NCI-H1048 (cell line): ENCODE measurements at places on chromosomes 7 and 10.

GRCh38 chr7:96284835-96285234, 37.1 kb downstream of the SLC25A13 start:
- DNase-seq: no peak

GRCh38 chr7:26662646-26663045, 201.7 kb downstream of the SKAP2 start:
- no peak for DNase-seq

- no peak for DNase-seq
Measured at GRCh38 chr7:94957061-94957460, 49.7 kb downstream of the PPP1R9A start.

- DNase-seq: no peak
Measured at GRCh38 chr10:121237718-121238117, 360.5 kb downstream of the FGFR2 start.

DNA sequence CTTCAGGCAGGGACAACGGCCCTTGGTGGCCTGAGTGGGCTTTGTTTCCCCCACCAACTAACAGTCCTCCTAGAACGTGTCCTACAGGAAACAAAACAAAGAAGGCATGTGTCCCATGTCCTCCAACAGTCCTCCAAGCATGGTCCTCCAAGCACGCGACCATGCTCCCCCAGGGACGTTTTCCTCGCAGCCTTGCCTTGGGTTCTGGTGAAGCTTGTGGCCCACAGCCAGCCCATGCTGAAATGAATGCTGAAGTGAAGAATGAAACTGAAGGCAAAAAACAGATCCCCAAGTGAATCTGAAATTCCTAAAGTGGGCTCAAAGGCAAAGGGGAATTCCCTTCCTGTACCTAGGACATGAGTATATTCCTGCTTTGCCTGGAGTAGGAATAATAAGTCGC, 176.6 kb downstream of the JCAD start:
- no peak for DNase-seq

DNA sequence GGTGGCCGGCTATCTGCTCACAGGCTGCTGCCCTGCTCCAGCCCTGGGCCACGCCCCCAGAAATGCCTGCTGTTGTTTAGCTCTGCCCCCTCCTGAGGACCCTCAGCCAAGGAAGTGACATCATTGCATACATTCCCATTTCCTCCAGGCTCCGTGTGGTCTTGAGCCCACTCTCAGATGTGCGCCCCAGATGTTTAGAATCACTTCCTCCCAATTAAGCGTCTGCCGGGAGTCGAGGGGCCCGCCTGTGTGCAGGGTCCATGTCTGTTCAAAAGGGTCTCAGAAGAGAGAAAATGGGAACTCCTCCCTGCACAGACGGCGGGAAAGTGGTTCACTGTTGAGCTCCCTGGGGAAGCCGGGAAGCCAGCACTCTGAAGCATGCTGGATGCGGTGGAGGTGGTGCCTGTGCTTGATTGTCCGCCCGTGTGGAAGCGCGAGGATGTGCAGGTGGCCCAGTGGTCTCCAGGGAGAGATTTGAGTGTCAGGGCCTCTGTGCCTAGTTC, 116.9 kb upstream of the PPIF start:
- DNase-seq: no peak

DNA sequence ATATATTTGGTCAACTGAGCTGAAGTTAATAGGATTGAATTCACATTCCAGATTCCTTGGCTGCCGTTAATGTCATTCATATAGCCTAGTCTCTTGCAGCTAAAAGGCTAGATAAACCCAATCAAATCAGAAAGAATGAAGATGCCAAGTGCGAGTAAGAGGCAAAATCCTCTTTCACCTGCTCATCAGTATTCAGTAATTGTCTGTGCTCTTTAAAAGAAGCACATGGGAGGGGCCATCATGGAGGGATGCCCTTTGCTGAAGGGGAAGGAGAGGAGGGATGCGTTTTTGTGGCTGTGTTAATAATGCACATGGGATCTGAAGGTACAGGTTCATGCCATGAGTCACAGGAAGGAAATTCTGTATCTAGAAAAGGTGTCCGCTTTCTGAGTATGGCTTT, 232.2 kb downstream of the TMEM178B start:
- no peak for DNase-seq

DNA sequence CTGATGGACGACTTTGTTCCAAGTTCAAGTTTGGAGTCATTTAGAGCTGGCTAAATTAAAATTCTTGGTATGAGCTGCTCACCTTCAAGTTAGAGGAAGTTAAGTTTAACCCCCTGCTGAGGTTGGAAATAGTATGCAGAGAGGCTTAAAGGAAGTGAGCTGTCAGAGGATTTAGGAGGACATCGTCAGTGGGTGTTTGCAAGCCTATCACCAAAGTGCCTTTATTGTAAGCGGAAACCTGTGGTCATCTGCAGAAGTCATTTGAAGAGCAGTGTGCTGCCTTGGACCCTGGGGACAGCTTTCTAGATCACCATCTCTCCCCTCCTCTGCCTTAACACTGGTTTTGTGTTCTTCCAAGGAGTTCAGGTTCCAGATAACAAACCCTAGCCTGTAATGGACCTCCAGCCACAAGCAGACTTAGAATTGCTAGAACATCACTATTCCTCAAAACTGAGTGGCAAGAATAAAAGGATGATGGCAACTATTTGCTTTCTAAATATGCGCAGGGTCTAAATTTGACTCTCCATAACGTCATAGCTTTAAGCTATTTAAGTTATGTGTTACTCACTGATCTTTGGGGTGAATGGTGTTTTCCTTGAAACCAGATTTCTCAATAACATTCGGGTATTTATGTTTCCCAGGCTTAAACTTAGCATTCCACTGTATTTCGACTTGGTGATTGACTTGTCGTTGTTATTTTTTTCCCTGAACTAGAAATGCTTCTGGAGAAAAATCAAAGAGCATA, 93.4 kb downstream of the SLC39A12 start:
- DNase-seq: no peak

- no peak for DNase-seq
Measured at GRCh38 chr10:13100349-13101294, 659 bp downstream of the OPTN start.

GRCh38 chr10:124653811-124654651, 90.1 kb downstream of the FAM53B start:
- no peak for DNase-seq

- no peak for DNase-seq
Measured at GRCh38 chr10:129848696-129849451, 115.2 kb downstream of the EBF3 start.

GRCh38 chr10:3566627-3567026, 218.4 kb downstream of the KLF6 start:
- no peak for DNase-seq

DNA sequence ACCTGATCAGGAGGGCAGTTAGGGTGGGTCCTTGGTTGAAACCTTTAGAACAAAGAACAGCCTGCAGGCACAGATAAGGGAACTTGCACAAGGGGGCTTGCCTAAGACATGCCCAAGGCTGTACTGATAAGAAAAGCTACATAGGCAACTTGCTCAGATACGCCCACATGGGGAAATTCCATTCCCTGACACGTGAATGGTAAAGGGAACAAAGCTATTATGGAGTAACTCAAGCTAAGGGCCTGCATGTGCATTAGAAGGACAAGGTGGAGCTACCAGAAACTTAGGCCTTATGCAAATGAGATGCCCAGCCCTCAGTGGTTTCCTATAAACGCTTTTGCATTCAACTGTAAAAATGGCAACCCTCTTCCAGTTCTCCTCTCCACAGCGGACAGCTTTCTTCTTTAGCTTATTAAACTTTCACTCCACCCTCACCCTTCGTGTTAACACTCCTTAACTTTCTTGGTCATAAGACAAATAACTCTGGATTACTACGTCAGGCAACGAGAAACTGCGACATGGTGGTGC, 1192.1 kb upstream of the CELF2 start:
- no peak for DNase-seq

- DNase-seq: no peak
Measured at GRCh38 chr10:74329873-74330272, 178.9 kb downstream of the ADK start.

- no peak for DNase-seq
Measured at GRCh38 chr7:36318116-36318515, 71.5 kb upstream of the ANLN start.

- DNase-seq: no peak
Measured at GRCh38 chr7:1052031-1052818, 7.9 kb downstream of the GPR146 start.

DNA sequence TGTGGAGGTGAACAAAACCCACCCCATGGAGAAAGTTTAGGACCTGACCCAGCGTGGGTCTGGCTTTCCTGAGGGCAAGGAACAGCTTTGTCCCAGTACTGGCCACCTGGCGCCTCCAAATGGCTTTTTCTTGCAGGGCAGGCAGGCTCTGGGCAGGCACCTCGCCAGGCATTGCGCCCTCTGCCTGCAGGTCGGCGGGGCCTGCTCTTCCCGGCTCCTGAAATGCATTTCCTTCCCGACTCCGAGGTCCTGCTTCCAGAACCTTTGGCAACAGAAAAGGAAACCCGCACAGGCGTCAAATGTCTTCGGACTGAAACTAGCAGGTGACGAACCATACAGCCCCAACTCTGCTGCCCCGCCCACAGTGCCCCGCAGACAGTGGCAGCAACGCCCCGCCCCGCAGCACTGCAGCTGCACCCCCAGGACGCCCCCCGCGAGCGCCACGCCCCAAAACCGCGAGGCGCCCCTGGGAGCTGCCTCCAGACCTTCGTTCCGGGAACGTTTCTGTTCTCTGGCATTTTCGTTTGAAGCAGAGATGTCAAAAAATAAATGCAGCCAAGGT, 65.5 kb downstream of the C10orf143 start:
- DNase-seq: no peak

DNA sequence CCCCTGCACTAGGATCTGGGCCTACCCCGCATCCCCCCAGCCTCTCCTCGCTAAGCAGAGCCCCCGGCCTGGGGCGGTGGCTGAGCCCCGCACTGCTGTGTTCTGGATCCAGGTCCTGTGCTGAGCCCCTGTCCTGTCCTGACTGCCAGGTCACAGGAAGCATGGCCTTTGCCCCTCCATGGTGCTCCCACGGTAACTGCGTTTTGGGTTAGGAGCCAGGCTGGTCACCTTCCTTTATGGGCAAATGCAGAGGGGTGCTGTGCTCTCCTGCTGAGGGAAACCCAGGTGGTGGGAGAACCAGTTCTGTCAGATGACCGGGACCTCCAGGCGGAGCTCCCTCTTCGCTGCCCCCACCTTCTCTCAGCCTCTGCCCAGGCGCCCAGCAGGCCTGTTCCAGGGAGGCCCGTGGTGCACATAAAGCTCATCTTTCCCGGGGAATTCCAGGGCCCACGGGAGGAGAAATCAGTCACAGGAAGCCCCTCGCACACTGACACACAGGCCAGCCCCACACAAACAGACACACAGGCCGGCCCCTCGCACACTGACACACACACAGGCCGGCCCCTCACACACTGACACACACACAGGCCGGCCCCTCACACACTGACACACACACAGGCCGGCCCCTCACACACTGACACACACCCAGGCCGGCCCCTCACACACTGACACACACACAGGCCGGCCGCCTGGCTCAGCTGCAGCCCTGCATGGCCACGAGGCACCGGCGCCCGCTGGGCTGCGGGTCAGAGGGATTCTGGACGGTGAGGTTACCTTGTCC, 75.6 kb downstream of the CFAP46 start:
- DNase-seq: no peak

GRCh38 chr7:35485436-35485835, 209.5 kb downstream of the HERPUD2 start:
- DNase-seq: no peak

DNA sequence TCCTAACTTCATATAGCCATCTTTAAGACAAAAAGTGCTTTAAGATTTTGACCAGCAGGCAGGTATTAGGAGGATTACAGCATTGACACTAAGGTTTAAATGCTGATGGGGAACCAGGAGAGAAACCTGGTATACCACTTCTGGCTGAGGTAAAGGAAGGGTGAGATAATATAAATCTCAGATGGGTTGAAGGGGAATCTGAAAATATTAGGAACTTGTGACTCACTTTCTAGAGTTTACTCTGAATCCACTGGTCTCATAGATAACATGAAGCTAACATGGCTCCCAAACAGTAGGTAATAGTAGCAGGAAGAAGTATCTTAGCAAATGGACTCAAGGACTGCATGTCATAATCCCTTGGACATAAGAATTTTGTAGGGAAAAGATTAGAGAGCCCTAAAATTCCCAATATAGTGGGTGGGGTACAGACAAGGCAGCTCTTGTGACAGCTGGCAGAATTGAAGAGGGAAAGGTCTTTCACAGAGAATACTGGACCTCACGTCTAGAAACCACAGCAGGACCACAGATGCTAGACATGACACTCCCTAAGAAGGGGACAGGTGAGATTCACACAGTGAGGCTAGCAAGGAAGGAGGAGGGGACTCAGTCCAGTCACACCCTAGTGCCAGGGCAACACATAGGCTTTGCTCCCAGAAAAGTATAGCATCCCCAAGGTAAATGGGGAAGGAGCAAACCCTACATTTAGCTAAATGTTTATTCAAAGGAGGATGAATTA, 3.5 kb downstream of the PTTG1IP2 start:
- no peak for DNase-seq

DNA sequence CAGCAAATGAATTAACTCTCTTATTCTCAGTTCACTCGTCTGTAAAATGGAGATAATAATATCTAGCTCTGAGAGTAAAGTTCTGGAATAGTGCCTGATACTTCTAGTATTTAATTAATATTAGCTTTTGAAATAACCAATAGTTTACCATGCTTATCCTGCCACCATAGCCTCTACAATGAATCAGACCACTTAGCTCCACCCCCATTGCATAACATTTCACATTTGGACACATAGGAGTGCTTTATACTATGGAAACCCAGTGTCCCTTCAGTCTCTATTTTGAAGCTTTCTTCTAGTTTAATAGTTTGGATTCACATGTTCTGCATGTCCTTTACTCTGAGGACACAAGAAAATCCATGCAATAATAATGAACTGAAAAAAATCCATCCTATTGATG, 427.3 kb upstream of the C7orf33 start:
- DNase-seq: no peak

DNA sequence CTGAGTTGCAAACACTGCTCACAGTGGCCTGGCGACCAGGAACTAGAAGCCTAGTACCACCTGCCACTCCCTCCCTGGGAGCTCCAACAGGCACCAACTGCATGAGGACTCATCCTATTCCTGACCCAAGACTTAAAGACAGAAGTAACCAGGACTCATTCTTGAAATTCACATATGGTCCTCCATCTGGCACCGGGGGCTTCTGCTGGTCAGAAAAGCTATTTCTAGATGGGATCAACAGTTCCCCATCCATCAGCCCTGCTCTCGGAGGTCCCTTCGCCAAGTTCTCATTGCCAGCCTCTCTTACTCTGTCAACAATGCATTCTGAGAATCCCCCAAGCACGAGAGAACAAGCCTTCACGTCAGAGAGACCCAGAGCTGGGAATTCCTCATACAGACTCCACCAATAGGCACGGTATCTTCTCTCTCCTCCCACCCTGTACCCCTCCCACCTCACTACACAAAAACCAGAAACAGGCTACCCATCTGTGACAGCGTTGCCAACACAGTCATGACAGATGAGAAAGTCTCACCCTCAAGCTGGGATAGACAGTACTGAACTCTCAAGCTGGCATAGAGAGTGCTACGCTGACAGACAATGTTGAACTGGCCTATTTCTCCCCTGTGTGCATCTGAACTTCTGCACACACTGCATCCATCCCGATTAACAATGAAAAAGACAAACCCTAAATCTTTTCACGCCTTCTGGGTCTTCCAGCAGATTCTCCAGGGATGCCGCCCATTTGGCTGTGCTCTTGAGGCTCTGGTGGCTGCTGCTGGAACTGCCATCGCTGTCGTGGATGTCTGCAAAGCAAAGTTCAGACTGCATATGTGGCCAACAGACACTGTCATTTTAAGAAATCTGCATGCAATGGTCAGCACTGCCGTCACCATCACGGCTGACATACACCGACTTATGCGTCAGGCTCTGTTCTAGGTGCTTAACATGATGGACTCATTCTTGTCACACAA, 15.6 kb downstream of the RGS10 start:
- no peak for DNase-seq
